A549 treated with DMSO at 1 μM for 4 hours (cell line): ENCODE measurements at places on chromosomes 4 and X. TPM values are rescaled to one million over a fixed set of nuclear protein-coding genes. Genes with fewer than 3 reads are reported as not detected.

The KLF3 gene
- 11.0 to 13.9 TPM (median 12.6 TPM) in 5 replicates for total RNA-seq

The DGAT2L6 gene
- not detected in 5 replicates for total RNA-seq

The SPP1 gene
- 164 to 250 TPM (median 177 TPM) in 5 replicates for total RNA-seq

The TCP11X2 gene
- not detected in 5 replicates for total RNA-seq

The F8A2 gene
- total RNA-seq: not detected in 5 replicates
